ENCODE measurements at places on chromosomes 7 and 10.

GRCh38 chr7:131235489-131236317 lies 92.0 kb upstream of the MKLN1 start:
- DNase-seq, result no peak

- no peak for DNase-seq
These were observed 149.0 kb upstream of the STEAP4 start for GRCh38 chr7:88455696-88456095.

- DNase-seq, result no peak
These were observed 200.3 kb upstream of the PRSS1 start for GRCh38 chr7:142548978-142549377.

DNA sequence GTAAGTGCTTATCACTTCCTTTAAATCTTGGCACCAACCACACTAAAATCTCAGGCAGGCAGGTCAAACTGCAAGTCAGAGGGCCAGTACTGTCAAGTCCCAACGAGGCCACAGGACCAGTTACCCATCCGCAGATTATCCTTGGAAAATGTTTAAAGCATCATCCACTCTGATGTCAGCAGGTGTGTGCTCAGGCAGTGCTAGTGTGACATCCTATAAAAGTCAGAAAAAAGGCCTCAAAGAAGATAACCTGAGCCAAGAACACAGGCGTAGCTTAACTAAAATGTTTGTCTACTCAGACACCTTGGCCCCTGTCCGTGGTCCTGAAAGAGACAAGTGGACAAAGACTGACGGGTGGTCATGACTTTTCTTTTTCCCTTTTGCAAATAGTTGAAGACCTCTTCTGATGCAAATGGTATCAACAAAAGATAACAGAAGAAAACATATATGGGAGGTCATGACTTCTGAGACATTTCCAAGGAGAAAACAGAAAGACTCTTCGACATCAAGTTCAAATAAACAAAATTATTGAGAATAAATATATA lies 309.3 kb downstream of the KCNMA1 start:
- DNase-seq, result peak; percentile 5

- no peak for DNase-seq
These were observed 6.2 kb upstream of the ACTR3C start for GRCh38 chr7:150329331-150330120.

- DNase-seq, result no peak
These were observed 26.4 kb downstream of the ZNRF2 start for GRCh38 chr7:30310674-30311362.

- DNase-seq, result peak; percentile 58
These were observed 302.4 kb downstream of the PTEN start for GRCh38 chr10:88165849-88166271.

DNA sequence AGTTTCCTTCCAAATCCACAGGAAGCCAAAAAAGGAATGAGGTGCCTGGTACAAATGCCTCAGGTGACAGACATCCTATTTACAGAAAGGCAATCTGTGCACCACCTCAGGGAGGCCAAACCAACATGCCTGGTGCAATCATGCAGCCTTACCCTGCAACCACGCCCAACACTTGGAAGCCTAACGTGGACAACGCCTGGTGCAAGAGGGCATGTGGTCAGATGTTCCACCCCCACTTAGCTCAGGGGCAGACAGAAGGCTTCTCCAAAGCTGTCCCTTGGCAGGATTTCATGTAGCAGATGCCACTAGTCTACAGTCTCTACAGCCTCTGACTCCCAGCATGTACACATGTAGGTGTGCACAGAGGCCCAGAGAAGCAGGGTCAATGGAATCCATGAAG lies 89.5 kb downstream of the KCNMA1 start:
- DNase-seq, result no peak

GRCh38 chr7:18491871-18492270 lies 3.7 kb upstream of the HDAC9 start:
- no peak for DNase-seq

All from HAP-1 (cell line).